Osteocyte (in vitro differentiated cells): ENCODE measurements at places on chromosomes 3 and 15.
A peak's percentile ranks its signal among the peaks of the same experiment; 100 is the strongest.

- DNase-seq = no peak
Observed at GRCh38 chr3:56125358-56126005, 342.8 kb downstream of the ERC2 start.

- DNase-seq = no peak
Observed at GRCh38 chr3:161413127-161413854, 42.0 kb upstream of the SPTSSB start.

DNA sequence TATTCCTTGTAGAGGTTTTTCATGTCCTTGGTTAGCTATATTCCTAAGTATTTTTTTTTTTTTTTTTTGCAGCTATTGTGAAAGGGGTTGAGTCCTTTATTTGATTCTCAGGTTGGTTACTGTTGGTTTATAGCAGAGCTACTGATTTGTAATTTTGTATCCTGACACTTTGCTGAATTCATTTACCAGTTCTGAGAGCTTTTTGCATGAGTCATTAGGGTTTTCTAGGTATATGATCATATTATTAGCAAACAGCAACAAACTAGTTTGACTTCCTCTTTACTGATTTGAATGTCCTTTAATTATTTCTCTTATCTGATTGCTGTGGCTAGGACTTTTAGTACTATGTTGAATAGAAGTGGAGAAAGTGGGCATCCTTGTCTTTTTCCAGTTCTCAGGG lies 737.4 kb downstream of the ZNF385D start:
- no peak for DNase-seq

- DNase-seq = peak; percentile 87
Observed at GRCh38 chr3:101849714-101850245, 466 bp downstream of the NFKBIZ start.

GRCh38 chr3:103459815-103460214 lies 1025.0 kb downstream of the ZPLD1 start:
- DNase-seq = no peak

GRCh38 chr15:76146812-76147211 lies 87.0 kb downstream of the TMEM266 start:
- DNase-seq = no peak
